ENCODE measurements at places on chromosomes 3 and 15.

DNA sequence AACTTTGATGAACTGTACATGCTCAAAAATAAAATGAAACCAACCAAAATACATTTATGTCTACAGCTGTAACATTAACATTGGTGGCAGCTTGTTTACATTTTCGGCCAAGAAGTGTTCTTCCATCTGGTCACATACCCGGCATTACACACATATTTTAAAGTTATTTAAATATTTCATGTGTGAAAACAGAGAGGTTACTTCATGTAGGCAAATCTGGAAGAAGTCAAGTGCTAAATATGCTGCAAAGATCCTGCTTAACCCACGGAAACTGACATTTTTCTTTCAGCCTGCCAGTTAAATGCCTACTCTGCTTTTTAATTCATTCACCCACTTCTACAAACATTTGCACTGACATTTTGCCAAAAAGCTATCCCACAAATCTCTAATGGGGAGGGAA is 69.7 kb downstream of the MB21D2 start:
- no peak for DNase-seq

DNA sequence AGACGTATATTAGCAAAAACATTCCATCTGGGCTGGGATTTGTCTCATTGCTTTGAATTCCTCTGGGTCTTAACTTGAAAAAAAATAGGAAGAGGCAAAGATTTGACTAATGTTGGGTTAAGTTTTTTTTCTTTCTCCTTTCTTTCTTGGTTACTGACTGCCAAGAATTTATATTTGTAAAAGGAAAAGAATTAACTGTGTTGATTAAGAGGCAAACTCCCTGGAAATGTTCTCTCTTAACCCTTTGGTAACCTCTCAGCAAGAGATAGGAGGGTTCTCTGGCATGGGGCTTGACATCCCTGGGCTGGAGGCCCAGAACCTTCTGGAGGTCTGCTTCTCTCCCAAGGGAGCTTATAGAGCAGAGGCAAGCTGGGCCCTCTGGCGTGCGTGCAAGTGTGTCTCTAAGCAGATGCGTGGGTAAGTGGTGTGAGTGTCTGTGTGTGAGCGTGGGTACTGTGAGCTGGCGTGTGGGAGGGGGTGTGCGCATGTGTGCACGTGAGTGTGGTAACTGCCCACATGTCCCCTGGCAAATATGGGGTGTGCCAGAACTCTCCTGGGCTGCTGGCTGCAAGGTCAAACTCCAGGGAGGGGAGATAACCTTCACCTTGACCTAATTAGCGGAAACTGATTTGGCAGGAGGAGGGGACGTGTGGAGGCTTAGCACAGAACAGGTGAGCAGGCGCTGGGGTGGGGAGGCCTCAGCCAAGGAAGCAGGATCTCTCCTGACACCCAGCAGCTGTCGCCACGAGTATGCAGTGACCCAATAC is 49.4 kb upstream of the MAGEF1 start:
- DNase-seq = no peak

DNA sequence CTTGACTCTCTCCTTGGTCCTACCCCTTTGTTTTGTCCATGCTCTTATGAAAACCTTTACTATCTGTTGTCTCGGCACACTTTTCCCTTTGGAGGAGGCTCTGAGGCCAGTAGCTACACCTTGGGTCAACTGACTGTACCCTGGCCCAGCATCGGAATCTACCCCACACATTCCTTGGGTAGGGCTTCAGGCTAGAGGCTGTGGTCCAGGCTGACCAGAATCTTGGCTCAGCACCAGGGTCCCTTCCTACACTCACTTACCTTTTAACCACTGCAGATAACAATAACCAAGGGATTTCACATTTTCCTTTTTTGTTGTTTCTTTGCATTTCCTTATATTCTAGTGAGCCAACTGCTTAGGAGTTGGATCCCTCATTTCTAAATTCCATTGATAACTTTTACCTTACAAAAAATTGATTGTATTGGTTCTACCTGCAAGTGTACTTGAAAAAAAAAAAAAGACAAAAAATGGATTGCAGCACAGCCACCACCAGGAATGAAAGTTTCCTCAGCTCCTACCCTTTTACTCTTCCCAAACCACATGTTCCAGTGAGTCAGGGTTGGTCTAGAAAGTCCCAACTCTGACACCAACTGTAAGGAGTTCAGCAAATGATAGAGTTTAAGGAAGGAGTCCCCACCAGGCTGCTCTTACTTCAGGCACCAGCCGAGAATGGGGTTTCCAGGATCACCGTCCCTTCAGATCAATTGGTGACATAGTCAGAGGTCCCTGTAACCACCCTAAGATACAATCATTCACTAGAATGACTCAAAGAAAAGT is 95.6 kb downstream of the FBLN2 start:
- DNase-seq = no peak

DNA sequence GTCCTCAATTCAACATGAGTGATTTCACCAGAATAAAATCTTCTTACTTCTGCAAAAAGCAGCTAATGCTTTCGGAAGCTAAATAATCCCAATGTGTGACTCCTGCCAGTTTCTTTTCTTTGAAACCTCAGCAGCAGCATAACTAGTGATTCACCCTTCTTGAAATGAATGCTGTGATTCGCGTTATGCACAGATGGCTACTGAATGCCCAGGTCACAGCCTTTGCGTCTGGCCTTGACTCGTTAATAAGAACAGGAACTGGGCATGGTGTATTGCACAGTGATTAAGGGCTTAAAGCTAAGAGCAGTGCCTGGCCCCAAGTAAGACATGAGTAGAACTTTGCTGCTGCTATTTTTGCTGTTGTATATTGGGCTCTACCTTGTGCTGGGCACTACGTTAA is 19.0 kb downstream of the CGNL1 start:
- DNase-seq = no peak

DNA sequence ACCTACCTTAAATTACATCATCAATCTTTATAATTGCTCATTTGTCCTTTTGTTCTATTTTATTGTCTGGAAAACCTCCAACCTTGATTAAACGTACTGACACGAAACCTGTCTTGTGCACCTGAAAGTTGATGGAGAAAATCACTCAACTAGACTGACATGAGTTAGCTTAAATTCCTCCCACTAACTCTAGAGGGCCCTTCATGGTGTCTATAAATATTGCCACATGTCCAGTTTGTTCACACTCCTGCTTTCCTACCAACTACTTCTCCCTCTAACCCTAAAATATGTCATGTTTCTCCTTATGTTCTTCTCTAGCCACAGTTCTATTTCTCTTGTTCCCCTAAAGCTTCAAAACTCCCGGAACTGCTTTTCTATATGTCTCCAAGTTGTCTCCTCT is 59.8 kb upstream of the SGO1 start:
- DNase-seq = no peak

GRCh38 chr3:20073068-20073467 is 32.8 kb downstream of the KAT2B start:
- no peak for DNase-seq

- DNase-seq = no peak
These were observed 102.8 kb upstream of the TBC1D5 start for GRCh38 chr3:17845026-17845812.

GRCh38 chr3:6962801-6963200 is 101.9 kb downstream of the GRM7 start:
- DNase-seq = no peak

GRCh38 chr3:128515967-128516366 is 23.0 kb upstream of the GATA2 start:
- no peak for DNase-seq
